NCI-H1436 treated with DMSO at 0.1 percent for 48 hours (cell line): ENCODE measurements at places on chromosomes 2 and 18.

GRCh38 chr18:12960853-12961397 lies 13.1 kb downstream of the SEH1L start:
- no peak for DNase-seq

DNA sequence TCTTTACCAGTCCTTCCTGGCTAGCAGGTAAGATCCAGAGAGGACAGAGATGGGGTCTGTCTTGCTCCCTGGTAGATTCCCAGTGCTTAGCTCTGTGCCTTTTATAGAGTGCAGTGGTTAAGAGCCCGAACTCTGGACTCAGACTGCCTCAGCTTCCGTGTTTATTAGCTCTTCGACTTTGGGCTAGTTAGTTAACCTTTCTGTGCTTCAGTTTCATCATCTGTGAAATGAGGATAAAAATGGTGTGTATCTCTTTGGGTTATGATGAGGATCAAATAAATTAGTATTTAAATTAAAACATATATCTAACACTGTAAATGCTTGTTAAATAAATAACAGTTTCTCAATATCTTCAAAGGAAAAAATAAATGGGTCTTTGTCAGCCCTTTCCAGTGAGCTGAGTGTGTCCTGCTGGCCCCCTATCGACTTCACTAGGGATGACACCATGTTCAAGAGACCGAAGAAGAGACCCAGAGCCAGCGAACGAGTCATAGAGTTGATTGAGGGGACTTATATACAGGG lies 38.2 kb downstream of the CERS6 start:
- DNase-seq, result no peak

DNA sequence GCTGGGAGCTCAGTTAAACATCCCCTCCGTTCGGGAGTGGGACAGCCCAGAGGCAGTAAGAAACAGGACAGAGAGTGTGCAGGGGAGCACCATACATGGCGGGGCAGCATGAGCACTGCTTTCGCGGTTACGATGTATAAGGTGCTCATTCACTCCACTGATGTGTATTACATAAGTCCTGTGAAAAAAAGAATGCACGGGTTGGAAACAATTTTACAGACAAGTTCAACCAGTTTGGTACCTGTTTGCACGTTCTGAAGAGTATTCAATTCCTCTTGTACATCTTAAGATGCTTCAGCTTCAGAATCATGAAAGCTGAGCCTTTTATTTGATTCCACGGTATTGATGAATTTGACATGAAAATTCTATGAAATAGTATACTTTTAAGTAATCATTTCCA lies 97.8 kb upstream of the NETO1 start:
- DNase-seq, result no peak

DNA sequence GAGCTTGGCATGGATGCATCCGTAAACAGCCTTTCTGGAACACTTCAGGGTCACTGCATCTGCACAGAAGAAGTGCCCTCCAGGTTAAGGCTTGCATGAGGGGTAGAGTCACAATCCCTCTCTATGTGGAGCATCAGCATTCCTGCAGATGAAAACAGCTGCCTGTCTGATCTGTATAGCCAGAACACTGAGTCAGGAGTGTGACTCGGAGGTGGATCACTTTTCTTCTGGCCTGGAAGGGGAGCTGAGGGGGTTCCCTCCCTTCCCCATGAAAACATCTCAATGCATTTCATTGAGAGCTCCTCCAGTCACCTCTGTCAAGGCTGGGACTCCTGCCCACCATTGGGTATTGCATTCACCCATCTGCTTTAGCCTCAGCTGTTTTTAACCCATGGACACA lies 72.5 kb upstream of the SERPINE2 start:
- no peak for DNase-seq

GRCh38 chr2:74554820-74555531 lies 456 bp downstream of the DOK1 start:
- no peak for DNase-seq
